ENCODE measurements at places on chromosomes 6 and 20.

- DNase-seq = no peak
These were observed 278.5 kb upstream of the MAN1A1 start for GRCh38 chr6:119627908-119628669.

- no peak for DNase-seq
These were observed 464.5 kb upstream of the MARCKS start for GRCh38 chr6:113392551-113393055.

DNA sequence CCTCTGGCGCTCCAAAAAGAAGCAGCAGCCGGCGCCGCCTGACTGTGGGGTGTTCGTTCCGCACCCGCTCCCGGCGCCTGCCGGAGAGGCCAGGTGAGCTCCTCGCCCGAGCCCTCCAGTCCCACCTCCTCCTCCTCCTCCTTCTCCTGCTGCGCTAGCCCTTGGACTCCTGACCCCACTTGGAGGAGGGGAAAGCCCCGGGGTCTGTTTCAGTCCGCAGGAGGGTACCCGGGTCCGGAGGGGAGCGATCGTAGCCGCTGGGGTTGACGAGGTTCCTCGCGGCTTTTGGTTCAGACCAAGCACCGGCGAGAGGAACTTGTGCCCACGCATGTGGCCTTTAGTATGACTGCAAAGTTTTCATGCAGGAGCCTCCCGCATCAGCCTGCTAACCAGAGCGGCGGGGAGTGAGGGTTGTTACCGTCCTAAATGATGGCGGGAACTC, 493 bp downstream of the CRYBG1 start:
- peak; percentile 44 for DNase-seq

GRCh38 chr6:63347599-63347998, 27.8 kb upstream of the LGSN start:
- no peak for DNase-seq

- DNase-seq = no peak
These were observed 593 bp upstream of the GSTA3 start for GRCh38 chr6:52910091-52910490.

GRCh38 chr20:33945391-33946081, 48.2 kb upstream of the RALY start:
- DNase-seq = no peak

- no peak for DNase-seq
These were observed 425.1 kb downstream of the UTRN start for GRCh38 chr6:144710207-144710606.

GRCh38 chr6:149224399-149224798, 93.1 kb upstream of the TAB2 start:
- DNase-seq = no peak

- DNase-seq = peak; percentile 89
These were observed 937 bp downstream of the ZNF318 start for GRCh38 chr6:43368259-43369160.

DNA sequence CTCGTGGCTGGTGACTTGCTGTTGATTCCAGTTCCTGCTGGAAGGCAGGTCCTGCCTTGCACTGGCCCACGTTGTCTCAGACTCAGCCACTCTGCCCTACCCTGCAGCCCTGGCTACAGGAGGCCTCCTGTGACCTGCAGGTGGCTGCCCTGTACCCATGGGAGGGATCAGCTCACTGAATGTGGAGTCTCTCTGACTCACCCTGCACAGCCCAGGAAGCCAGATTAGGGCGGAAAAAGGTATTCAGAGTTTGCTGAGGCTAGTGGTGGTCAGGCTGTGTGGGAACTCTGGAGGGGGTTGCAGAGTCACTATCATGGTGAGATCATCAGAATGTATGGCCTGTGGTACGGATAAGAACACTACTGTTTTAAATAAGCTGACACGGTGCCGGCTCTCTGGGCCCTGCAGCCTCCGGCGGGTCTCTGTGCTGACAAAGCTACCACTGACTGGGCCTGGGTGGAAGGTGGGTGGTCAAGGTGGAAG, 24.7 kb upstream of the PYGB start:
- DNase-seq = peak; percentile 57

DNA sequence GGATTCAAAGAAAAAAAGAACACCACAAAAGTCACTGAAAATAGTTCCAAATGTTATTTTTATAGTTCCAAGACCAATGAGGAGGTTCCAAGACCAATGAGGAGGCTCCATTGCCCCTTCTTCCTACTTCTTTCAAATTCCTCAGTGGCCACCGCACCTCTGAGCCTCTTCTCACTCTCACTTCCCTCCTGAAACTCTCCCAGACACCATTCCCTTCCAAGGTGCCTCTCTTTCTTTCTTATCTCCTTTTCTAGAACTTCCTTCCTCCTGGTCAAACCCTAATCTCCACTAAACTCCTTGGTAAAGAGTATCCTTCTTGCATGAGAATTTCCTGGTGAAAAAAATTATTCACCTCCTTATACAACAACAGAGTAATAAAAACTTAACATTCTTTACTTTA, 20.4 kb upstream of the MCUR1 start:
- no peak for DNase-seq

DNA sequence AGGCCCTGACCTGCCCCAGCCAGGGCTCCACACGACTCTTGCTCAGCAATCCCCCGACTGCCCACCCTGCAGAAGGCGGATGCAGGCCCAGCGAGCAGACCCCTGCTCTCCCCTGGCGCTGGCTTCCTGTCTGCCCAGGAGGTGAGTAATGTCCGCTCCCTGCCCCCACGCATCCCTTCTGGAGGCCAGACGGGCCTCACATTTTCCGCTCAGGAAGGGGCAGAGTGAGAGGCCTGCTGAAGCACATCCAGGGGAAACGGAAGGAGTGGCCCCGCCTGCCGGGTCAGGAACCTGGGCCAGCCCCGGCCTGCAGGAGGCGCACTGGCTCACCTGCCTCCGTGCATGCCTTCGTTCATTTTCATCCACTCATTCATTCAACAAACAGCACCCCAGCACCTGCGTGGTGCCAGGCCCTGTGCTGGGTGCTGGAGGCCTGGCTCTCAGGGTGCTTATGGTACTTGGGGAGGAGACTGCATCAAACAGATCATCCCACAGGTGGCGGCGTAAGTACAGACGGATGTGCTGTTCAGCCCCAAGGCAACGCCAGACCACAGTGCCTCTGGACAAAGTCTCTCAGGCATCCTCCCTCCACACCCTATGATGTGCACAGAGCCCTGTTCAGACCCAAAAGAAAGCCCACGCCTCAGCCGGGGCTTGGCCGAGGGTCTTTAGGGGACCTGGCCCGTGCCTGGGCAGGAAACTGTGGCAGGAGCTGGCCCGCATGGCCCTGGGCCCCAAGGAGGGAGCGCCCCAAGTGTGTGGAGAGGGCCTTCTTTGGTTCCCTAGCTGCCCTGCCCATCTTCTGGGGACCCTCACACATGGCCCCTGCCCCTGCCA, 112.1 kb downstream of the ASXL1 start:
- DNase-seq = peak; percentile 64

DNA sequence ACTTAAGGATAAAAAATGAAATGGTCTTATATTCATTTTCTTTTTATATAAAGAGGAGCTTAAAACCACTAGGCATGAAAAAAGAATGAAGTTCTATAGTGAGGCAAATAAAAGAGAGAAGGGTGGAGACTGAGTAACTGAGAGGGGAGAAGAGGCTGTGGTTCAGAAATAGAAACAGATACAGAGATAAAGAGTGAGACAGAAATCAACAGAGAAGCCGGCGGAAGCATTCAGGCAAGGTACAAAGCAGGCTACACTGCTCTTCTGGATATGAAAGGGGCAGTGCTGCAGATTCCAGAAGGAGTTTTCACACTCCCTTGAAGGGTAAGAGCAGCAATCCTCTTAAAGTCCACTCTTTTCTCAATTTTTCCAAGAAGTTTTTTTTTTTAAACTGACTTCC, 29.9 kb downstream of the NFATC2 start:
- no peak for DNase-seq

GRCh38 chr20:45067558-45067957, 33.4 kb downstream of the KCNS1 start:
- no peak for DNase-seq

GRCh38 chr20:17436664-17437063, 94.5 kb downstream of the BFSP1 start:
- DNase-seq = no peak

- DNase-seq = peak; percentile 22
These were observed 80.0 kb downstream of the CBFA2T2 start for GRCh38 chr20:33569802-33570391.

- no peak for DNase-seq
These were observed 21.7 kb upstream of the IL17A start for GRCh38 chr6:52164319-52165094.

DNA sequence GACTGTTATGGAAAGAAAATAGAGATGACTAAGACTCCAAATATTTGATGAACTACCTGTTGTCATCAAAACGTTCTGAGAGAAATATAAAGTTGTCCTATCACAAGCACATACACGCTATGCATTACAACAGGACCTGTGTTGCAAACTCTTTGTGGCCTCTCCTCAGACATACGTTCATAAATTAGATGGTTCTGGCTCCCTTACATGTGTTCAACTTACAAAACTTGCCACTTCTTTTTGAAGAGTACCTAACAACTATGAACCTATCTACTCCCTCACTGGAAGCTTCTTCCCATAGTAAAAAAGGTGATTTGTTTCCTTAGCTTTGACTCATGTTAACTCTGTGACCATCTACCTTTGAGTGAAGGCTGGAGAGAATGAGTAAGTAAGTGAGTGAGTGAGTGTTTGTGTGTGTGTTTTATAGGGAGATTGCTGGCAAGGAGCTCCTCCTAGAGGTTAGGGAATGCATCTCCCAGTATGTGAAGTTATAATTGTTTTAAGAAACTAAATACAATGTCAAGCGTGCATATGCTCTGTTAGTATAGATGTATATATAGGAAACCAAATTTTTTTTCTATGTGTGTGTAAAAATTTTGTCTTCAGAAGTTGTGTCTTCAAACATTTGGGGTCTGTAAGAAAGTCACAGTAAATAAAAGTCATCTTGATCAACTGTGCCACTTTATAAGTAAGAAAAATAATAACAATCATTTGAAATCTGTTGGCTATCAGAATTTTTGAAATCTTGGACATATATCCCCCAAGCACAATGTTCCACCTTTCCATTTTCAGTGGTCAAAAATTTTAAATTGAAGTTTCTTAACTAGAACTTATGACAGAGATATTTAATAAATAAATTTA, 1211.1 kb upstream of the GJE1 start:
- peak; percentile 58 for DNase-seq

- DNase-seq = peak; percentile 94
These were observed 56.5 kb downstream of the CD40 start for GRCh38 chr20:46174469-46175126.

GRCh38 chr6:150534553-150534952, 65.1 kb upstream of the PLEKHG1 start:
- DNase-seq = no peak

GRCh38 chr6:34370361-34370760, 22.1 kb downstream of the NUDT3 start:
- DNase-seq = no peak

- DNase-seq = peak; percentile 77
These were observed 24.0 kb downstream of the FGD2 start for GRCh38 chr6:37029249-37029971.

DNA sequence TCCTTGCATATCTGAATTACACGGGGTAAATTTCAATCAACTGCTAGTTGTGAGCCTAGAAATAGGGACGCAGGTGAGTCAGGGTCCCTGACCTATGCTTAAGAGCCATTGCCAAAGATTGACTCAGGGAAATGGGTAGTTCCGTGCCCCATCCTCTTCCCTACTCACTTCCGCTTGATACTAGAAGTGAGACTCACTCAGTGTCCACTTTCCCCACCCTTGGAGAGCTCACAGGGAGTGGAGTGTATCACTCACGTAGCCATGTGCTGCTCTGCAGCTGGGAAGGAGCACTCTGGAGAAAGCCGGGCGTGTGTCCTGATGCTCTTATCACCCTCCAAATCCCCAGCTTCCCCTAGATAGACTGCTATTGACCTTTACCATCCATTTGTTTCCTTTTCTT, 543 bp upstream of the MUC22 start:
- no peak for DNase-seq

- DNase-seq = peak; percentile 38
These were observed 6.1 kb downstream of the C20orf173 start for GRCh38 chr20:35523298-35523888.

GRCh38 chr20:46056970-46057855, 28.2 kb downstream of the SLC12A5 start:
- DNase-seq = peak; percentile 91

DNA sequence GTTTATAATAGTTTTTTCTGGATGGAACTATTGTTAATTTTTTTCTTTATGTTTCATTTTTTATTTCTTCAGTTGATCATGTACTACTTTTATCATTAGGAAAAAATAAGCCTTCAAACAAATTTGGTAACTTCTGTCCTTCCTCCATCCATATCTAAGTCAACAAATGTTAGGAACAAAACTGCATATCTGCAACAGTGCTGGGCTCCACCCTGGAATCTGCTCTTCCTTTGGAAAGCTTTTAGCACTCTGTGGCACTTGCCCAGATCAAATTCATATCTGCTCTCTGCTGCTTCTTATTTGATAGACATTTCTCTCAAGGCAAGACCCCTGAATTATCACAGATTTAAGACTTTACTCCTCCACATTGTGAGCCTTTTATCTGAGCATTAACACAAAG, 24.3 kb upstream of the GPR63 start:
- no peak for DNase-seq

DNA sequence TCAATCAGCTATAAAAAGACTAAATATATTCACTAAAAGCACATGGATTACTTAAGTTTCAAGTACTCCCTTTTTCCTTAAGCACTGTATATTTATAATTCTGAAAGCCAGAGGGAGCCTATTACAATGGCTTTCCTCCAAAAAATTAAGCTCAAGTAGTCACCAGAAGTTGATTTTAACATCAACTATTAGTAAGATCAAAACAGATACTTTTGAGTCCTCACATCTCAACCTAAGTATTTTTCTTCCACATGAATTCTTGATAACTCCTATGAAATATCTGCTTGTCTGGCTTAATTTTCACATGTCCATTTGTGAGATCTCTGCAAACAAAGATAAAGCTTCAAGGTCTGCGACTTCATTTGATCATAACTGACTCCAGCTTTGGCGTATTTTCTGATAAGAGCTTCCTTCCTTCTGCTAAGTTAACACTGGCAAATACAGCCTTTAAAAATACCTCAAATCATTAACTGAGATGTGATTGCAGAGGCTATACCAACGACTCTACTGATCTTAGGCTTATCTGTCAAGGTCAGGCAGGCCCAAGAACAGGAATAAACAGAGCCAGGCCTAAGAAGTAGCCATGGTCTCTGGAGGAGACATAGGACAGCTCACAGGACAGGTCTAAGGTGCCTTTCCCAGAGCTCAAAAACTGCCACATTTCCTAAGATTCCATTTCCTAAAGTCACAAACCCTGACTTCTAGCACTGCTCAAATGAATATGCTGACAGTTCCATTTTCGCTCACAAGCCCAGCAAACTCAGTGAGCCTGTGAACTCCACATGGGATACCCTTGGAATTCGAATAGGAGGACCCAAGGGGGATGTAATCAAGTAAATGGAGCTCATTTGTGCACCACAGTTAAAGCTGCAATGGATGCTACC, 10.0 kb downstream of the SNX5 start:
- no peak for DNase-seq

DNA sequence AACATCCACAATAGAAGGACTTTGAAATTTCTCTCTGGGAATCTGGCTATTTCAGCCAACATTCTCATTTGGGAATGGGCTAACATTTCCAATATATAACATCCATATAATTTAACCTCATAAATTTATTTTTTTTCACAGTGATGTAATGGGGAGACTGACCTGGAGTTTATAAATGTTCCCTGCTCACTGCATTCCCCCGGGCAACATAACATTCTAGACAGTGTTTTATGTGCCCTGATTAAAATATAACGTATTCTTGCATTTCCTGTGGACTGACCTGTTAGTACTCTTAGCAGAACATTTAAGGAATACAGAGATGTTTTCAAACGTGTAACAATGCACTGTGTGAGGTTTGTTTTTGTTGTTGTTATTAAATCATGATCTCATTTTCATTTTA, 20.9 kb downstream of the TSHZ2 start:
- DNase-seq = no peak

GRCh38 chr6:38937839-38938613, 110.6 kb upstream of the GLP1R start:
- no peak for DNase-seq

All from neural progenitor cell (in vitro differentiated cells).